ENCODE measurements at places on chromosomes 5 and 9.

DNA sequence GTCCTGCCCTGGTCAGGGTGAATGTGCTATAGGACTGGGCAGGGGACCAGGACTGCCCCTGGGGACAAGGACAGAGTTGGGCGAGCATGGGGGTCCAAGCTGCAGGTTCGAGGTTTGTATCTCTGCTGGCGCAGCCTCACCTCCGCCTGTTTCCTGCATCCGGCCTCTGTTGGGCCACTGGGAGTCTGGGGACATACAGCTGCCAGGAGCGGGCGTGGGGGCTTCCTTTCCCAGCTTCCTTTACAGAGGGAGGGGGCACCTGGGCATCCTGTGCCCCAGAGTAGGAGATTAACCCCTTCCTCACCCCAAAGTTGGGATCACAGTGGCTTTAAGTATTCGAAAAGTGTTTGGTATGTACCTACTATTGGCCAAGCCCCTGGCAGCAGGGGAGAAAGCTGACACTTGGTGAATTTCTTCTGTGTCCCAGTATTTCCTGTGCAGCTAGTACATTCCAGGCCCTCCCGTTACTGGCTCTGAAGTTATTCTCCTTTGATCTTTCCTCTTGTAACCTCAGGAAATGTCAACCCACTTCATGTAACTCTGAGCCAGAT, 19.0 kb downstream of the OLFML2A start:
- DNase-seq: no peak

GRCh38 chr9:73132034-73132776, 19.5 kb upstream of the ANXA1 start:
- peak; percentile 98 for DNase-seq

GRCh38 chr9:114163517-114163951, 8.2 kb downstream of the COL27A1 start:
- DNase-seq: peak; percentile 92

GRCh38 chr5:149550594-149551226, 529 bp downstream of the CSNK1A1 start:
- peak; percentile 45 for DNase-seq

GRCh38 chr9:99628285-99628684, 193.4 kb upstream of the NR4A3 start:
- no peak for DNase-seq

GRCh38 chr5:172661526-172661925, 20.5 kb downstream of the NEURL1B start:
- no peak for DNase-seq

DNA sequence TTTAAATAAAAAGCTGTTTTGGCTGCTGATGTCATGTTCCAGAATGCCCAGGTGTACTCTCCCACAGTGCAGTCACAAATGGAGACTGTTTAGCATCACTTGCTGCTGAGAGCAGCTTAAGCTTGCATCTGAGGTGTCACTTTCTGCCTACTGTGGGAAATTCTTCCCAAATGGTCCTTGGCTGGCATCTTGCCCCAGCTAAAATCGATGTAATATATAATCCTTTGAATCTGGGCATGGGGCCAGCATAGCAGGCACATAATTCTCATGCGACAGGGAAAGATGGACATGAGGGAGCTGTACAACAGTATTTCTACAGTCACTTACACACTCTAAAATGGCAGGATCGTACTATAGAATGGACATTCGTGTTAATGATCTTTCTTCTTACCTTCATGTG, 144.3 kb downstream of the MACIR start:
- DNase-seq: no peak

DNA sequence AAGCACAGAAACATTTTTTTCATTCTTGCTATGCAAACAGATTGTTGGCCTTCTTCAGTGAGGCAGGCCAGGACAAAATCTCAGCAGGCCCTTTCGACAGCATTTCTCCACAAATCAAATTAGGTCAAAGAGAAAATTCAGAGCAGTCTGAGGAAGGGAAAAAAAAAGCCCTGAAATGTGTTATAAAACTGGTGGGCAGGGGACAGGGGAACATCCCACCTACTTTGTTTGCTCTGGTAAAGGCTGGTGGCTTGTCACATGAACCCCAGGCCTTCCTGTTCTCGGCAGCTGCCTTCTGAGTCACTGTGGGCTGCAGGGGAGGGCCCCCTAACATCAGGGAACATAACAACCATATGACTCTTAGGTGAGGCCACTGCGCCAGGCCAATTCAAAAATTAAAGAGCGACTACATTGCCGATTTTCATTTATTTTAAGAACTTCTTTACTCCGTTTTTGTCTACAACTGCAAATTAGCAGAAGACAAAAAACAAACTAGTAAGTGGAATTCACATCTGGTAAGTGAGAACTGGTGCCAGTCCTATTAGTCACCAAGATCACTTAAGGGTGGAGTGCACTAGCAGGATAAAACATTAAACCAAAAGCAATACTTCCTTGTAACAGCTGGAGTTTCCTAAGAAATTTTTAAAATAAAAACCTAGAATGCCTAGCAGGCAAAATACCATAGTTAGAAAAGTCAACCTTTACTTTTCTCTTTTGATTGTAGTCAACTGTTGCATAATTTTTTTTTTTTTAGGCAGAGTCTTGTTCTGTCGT, 46.2 kb upstream of the DENND4C start:
- DNase-seq: peak; percentile 91

DNA sequence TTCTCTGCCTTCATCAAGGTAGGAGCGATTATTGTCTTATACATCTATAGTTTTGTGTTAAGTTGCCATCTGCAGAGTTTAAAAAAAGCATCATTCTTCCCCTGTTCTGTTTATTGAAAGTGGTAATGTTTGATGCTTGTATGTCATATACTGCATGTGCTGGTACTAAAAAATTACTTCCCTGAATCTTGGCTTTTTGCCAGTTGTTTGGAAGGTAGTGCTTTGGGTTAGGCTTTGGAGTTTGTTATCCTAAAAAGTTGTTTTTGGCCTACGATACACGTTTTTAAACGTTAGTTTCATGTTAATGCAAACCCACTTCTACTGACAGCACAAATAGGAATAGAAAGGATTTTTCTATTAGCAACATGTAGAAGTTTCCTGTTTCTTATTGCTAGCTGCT, 158.3 kb downstream of the GIN1 start:
- DNase-seq: no peak

- peak; percentile 17 for DNase-seq
Observed at GRCh38 chr5:37071901-37072581, 177.1 kb downstream of the CPLANE1 start.

- DNase-seq: peak; percentile 28
Observed at GRCh38 chr5:83914199-83914598, 193.5 kb upstream of the HAPLN1 start.

DNA sequence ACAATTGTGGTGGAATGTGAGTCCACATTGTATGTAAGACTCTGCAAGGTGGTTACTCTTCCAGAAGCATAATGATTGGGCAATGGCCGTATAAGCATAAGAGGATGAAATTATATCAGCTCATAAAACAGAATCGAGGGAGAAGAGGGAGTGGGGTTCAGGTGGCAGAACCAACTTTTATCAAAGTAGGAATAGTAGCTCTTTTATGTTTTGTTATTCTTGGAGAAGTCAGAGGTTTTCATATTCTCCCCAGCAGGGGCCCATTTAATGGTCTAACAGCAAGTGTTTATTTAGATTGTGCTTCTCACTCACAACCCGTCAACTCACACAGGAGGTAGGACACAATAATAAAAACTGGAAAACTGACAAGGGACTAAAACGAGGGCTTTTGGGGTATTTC, 291.3 kb upstream of the CD180 start:
- no peak for DNase-seq

GRCh38 chr5:132459031-132459982, 31.3 kb downstream of the IRF1 start:
- DNase-seq: no peak

DNA sequence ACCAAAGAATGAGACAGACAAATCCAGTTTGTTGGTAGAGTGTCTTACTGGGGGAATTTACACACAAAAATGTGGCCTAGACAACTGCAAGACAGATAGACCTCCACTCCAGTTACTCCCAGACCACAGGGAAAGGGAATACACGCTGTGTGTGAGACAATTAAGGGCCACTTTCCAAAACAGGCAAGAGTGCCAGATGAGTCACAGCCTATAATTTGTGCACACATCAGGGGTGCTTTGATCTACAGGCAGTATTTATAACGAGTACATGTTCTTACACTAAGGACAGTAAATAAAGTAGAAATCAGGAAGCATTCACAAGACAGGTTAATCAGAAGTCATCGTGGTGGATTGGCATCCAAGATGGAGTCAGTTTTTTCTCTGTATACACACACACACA, 114.8 kb downstream of the ZNF622 start:
- no peak for DNase-seq

GRCh38 chr9:76269789-76270188, 124.4 kb downstream of the RFK start:
- DNase-seq: peak; percentile 73

GRCh38 chr9:32926911-32927310, 74.5 kb downstream of the APTX start:
- DNase-seq: no peak

DNA sequence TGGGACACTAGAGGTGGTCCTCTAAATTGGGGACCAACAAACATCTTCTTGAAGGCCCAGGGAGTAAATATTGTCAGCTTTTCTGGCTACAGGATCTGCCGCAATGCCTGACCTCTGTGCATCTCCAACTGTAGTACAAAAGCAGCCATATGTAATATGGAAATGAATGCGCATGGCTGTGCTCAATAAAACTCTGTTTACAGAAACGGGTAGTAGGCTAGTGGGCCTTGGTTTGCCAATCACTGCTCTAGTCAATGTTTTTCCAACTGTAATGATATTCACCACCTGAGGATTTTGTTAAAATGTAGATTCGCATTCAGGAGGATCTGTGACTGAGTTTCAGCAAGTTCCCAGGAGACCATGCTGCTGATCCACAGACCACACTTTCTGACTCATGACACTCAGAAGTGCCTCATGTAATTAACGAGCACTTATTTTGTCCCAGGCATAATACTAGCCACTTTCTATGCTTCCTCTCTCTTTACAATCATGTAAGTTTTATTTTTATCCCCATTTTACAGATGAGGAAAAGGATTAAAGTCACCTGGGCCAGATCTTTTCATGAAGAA, 96.9 kb downstream of the MED27 start:
- DNase-seq: no peak

DNA sequence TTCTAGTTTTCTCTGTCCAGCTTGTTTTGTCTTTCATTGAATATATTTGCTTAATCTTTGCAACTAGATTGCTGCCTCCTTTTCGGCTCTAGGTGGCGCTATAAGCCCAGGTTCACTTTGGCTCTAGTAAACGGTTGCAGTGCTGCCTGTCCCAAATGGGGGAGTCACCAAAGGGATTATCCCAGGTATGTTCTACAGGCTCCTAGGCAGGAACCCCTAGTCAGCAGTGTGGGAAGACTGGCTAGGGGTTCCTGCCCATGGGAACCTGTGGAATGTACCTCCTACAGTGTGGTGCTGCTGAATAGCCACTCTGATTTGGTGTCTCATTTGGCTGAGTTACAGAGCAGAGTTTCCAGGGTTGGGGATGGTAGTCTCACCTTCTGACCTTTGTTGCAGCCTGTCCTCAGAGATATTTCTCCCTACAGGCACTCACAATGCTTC, 85.2 kb downstream of the ARSB start:
- no peak for DNase-seq

- peak; percentile 76 for DNase-seq
Observed at GRCh38 chr9:129140397-129141065, 29.3 kb downstream of the PTPA start.
